GM23248 (cell line): ENCODE measurements at places on chromosomes 4 and X. TPM values are rescaled to one million over a fixed set of nuclear protein-coding genes. Genes with fewer than 3 reads are reported as not detected.
A peak's percentile ranks its signal among the peaks of the same experiment; 100 is the strongest.

DNA sequence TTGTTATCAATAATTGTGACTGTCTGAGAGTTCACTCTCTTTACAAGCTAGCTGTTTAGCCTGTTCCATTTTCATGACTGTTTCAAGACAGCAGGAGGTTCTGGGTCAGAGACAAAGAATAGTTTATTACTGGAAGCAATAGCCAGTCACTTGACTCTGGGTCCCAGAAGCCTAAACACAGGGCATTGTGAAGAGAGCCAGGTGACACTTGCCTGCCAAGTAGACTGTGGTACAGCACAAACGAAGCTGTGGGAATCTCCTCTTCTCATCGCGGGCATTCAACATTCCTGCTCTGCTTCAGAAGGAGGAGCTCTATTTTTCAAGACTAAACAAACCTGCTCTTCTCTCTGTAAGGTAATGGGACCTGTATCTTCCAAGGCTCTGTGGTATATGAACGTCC lies 485.1 kb downstream of the TRIML1 start:
- DNase-seq, result no peak

- DNase-seq, result no peak
Observed at GRCh38 chr4:152609481-152609880, 70.3 kb downstream of the TMEM154 start.

- peak; percentile 86 for DNase-seq
Observed at GRCh38 chrX:100376576-100376975, 33.5 kb downstream of the PCDH19 start.

- no peak for DNase-seq
Observed at GRCh38 chr4:8745005-8745790, 126.4 kb downstream of the HMX1 start.

DNA sequence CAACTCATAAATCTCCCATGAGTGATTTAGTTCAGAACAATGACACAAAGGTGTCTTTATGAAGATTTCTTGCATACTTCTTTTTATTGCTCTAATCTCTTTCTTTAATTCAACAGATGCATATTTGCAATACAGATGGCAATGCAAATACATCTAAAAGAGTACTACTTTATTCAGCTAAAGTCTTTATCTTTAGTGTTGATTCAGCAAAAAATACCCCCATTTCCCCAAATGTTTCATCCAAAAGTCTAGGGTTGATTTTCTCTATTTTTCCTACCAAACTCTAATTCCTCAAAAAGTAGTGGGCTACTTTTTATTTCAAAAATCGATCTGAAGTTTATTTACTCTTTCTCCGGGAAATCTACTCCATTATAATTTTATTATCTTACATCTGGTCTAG lies 1055.2 kb downstream of the STIM2 start:
- no peak for DNase-seq

CHRNA9 gene
- 0.51 and 0.97 TPM in 2 replicates for total RNA-seq

COL4A5 gene
- 13.2 and 14.4 TPM in 2 replicates for total RNA-seq

FRMD7 gene
- 0.11 TPM in 1 of 2 replicates, not detected in the other for total RNA-seq
